ENCODE measurements at places on chromosomes 2 and 18.

DNA sequence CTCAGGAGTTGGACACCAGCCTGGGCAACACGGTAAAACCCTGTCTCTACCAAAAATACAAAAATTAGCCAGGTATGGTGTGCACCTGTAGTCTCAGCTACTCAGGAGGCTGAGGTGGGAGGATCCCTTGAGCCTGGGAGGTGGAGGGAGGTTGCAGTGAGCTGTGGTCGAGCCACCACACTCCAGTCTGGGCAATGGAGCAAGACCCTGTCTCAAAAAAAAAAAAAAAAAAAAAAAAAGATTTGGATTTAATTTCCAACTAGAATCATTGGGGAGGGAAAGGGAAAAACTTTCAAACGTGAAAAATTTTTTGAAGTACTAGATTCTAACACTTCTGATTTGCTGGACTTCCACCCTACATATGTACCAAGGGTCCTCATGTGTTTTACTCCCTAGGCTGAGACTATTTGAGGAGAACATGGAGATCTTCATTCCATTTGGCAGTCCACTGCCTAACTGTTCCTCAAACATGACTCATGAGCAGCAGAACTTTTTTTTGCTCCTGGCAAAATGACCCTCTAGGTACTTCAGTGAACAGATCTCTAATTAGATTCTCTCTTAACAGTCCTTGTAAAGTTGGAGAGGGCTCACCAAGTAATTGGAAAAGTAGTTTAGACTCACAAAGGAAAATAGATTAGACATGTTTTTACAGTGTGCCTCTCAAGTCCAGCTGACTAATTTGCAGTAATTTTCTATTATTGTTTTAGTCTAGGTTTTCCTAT lies 267.6 kb downstream of the METTL4 start:
- no peak for DNase-seq

GRCh38 chr2:187594801-187595200 lies 40.6 kb upstream of the TFPI start:
- DNase-seq, result no peak

DNA sequence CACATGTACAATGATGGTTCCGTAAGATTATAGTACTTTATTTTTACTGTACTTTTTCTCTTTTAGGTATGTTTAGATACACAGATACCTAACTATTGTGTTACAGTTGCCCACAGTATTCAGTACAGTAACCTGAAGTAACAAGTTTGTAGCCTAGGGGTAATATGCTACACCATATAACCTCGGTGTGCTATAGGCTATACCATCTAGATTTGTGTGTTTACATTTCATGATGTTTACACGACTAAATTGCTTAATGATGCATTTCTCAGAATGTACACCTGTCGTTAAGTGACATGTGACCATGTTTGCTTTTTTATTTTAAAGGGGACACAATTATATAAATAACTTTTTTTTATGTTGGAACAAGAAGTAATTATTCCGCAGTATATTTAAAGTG lies 34.5 kb downstream of the PIK3C3 start:
- no peak for DNase-seq

DNA sequence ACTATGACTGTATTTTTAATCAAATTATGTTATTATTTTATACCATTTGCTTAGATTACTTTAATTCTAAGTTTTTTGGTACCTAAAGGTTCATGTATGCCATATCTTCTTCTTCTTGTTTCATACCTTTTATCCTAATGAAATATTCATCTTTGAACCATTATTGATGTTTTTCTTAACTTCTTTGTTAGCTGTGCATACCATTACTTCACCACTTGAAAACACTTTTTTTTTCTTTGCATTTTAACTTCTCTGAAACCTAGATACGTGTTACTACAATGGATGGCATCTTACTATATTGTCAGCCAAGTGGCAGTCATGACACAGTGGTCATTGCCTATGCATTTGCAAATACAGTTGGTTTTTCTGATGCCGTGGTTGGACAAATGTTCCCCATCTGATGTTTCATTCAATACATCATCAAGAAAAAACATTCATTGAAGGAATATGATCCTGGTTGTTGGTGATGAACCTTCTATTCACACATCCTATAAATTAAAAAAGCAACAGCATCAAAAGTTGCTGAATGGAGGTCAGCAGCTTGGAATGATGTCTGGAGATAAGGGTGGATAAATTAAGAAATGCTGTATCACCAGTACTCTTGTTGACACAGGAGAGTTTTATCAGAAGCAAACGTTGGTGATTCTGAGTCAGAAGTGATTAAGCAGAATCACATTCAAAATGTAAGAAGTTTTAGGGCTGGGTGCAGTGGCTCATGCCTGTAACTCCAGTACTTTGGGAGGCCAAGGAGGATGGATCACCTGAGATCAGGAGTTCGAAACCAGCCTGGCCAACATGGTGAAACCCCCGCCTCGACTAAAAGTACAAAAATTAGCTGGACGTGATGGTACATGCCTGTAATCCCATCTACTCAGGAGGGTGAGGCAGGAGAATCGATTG lies 7.4 kb downstream of the IL36A start:
- DNase-seq, result no peak

DNA sequence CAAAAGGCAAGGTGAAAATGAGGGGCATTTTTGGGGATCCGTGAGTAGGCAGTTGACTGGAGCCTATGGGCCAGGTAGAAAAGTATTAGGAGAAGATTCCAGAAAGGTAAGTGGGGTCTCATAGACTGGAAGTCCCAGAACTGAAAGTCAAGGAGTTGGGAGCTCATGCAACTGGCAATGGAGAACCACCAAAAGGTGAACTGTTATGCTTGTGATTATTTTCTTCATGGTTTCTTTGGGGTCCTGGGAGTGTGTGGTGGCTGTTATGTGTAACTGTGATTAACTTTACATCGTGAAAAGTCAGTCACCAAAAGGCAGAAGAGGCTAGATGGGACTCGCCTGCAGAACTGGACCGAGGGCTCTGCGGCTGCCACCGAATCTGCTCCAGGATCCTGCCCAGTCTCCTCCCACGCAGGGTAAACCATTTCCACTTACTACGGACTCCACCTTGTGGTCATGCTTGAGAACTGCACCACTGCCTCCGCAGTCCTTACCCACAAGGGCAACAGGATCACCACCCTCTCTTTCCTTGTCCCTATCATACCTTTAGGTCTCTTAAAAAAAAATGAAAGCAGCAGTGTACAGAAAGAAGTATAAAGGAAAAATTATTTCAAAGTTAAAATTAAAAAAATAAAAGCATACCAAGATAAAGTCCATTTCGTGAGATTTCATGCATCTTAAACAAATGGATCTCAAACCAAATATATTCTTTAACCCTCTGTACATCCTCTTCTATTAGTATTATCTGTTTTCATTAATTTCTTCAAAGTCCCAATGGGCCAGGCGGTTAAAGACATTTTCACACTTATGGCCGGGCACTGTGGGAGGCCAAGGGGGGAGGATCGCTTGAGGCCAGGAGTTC lies 15.6 kb upstream of the CEP68 start:
- DNase-seq, result peak; percentile 25

DNA sequence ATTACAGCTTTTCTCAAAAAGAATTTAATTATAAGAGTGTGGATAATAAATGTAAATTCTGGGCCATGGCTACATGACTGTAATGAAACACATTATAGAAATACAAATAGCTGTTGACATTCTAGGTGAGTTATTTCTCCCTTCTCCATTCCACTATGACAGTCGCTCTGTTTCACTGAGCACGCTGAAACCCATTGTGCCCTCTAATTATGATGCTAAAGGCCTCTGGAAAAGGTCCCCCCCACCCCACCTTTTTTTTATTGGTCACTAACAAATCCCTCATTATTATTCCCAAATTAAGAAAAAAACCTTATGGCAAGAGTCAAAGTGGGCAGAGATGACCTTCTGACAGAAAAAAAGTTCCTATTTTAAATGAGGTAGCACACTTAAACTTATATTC lies 285.0 kb upstream of the SIX3 start:
- no peak for DNase-seq

- no peak for DNase-seq
Measured at GRCh38 chr18:46214435-46214834, 110.2 kb downstream of the HAUS1 start.

GRCh38 chr18:46322411-46322891 lies 218.3 kb downstream of the HAUS1 start:
- no peak for DNase-seq

- no peak for DNase-seq
Measured at GRCh38 chr18:39959839-39960238, 1995.2 kb upstream of the PIK3C3 start.
